Stimulated activated CD4-positive, alpha-beta T cell treated with anti-CD3 and anti-CD28 coated beads, TNF-alpha, amount 100 ng/mL, for 4 hours (primary cell): ENCODE measurements at places on chromosomes 3 and 15.

DNA sequence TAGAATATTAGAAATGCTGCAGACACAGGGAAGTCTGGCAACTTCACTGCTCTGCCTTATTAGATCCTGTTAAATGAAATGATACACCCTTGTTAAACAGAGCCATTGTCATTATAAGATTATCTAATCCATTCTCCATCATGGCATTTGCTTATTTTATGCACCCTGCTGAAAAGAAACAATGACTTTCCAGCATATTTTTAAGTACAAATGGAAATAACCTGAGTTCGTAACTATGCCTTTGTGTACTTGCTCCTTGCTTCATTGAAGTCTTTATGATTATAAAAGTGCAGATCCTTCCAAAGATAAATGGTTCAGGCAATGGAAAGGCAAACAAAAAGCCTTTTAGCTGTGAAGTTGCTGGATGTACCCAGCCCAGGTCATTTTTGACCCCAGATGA is 195.7 kb downstream of the AGBL1 start:
- no peak for DNase-seq

GRCh38 chr3:122934251-122934650 is 93.3 kb downstream of the SEMA5B start:
- no peak for DNase-seq

GRCh38 chr15:59549301-59550185 is 62.0 kb upstream of the GCNT3 start:
- DNase-seq = no peak

- no peak for DNase-seq
Observed at GRCh38 chr3:178847190-178847589, 224.4 kb downstream of the ZMAT3 start.

GRCh38 chr3:119562307-119562961 is 3.0 kb upstream of the CD80 start:
- DNase-seq = no peak
